ENCODE measurements at places on chromosomes 5 and 9.

GRCh38 chr5:149429839-149430721 lies 51.0 kb upstream of the IL17B start:
- no peak for DNase-seq

DNA sequence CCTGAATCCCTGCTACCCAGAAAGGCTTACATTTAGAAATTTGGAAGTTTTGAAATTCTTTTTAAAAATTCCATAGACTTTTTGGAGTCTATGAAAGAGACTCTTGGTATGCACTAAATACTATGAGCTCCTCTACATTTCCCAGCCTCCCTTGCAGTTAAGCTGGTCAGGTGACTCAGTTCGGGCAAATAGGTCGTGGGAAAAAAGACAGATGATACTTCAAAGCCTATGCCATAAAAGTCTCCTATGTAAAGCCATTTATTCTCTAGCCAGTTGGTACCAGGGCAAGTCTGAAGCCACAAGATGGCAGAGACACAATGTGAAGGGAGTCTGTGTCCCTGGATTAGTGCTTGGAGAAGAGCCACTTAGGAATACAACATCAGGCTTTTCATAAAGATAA lies 101.8 kb downstream of the BOD1 start:
- no peak for DNase-seq

- DNase-seq = no peak
Measured at GRCh38 chr5:69312459-69313160, 20.0 kb downstream of the CCDC125 start.

DNA sequence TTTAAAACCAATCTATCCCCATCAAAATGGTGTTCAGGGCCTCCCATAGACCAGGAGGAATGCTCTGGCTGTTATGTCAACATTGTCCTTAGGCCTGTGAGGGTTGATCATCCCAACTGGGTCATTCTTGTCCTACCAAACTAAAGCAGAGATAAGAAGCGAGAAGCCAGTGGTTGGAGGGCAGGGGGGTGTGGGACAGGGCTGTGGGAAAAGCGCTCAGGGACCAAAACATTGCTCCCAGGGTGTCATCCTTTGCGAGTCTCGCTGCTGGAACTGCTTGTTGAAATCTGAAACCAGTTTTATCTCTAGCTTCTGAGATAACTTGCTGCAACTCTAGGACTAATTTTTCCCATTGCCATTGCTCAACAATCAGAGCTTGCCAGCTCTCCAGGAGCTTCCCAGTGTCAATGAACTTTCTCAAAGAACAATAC lies 48.1 kb downstream of the SPATA31C2 start:
- no peak for DNase-seq

GRCh38 chr5:180373454-180373853 lies 20.3 kb upstream of the GFPT2 start:
- DNase-seq = no peak

- no peak for DNase-seq
Measured at GRCh38 chr5:132295505-132296411, 1.6 kb downstream of the SLC22A4 start.

GRCh38 chr5:149632311-149633251 lies 51.3 kb downstream of the ARHGEF37 start:
- no peak for DNase-seq

DNA sequence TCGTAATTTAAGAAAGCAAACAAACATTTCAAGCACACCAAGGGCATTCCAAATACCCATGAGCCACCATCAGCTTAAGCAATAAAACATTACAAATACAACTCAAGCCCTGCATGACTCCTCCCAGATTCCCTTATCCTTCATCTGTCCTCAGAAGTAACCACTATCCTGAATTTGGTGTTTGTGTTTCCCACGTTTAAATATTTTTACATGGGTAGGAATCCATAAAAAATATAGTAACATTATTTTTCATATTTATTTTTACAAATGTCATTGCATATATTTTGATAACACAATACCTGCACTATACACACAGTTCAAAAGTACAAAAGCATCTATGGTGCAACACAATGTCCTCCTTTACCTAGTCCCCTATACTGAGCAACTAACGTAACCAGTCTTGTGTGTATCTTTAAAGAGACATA lies 6.4 kb downstream of the PRKAA1 start:
- DNase-seq = no peak

GRCh38 chr5:80160242-80160641 lies 95.6 kb downstream of the SERINC5 start:
- no peak for DNase-seq

GRCh38 chr9:72873456-72873855 lies 79.4 kb downstream of the ALDH1A1 start:
- DNase-seq = no peak

GRCh38 chr9:124415852-124416484 lies 726 bp upstream of the PSMB7 start:
- no peak for DNase-seq

- DNase-seq = no peak
Measured at GRCh38 chr5:150851039-150851438, 4.7 kb downstream of the IRGM start.

GRCh38 chr9:32554107-32554506 lies 1.7 kb upstream of the TOPORS start:
- DNase-seq = no peak

GRCh38 chr9:127149463-127150390 lies 27.3 kb upstream of the ANGPTL2 start:
- DNase-seq = no peak

DNA sequence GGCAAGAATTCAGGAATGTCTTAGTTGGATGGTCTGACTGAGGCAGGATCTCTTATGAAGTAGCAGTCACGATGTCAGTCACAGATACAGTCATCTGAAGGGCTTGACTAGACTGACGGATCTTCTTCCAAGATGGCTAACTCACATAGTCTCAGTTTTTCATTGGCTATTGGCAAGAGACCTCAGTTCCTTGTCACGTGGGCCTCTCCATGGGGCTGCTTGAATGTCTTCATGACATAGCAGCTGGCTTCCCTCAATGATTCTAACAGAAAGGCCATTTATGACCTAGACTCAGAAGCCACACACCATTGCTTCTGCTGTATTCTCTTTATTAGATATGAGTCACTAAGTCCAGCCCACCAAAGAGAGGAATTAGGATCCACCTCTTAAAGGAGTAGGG lies 4.7 kb downstream of the APC start:
- DNase-seq = peak; percentile 9

GRCh38 chr5:139690064-139690802 lies 42.1 kb downstream of the CXXC5 start:
- DNase-seq = no peak

- no peak for DNase-seq
Measured at GRCh38 chr5:100827481-100827889, 75.6 kb downstream of the ST8SIA4 start.

- peak; percentile 68 for DNase-seq
Measured at GRCh38 chr5:157915638-157916037, 56.7 kb upstream of the CLINT1 start.

DNA sequence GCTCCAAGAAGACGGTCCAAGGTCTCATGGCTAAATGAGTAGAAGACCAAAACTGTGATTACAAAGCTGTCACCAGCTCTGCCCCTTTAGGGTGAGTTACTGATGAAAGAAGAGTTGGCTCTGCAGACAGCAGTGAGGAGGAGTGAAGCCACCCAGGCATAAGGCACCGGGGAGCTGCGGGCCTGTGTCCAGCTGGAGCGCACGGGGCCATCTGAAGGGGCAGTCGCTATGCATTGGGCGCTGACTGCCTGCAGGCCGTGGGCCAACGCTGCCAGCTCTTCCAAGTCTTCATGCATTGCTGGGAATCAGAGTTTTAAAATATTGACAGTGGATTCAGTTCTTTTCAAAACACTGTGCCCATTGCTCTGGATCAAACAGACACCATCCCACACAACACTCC lies 70.3 kb downstream of the DAPK1 start:
- DNase-seq = no peak

DNA sequence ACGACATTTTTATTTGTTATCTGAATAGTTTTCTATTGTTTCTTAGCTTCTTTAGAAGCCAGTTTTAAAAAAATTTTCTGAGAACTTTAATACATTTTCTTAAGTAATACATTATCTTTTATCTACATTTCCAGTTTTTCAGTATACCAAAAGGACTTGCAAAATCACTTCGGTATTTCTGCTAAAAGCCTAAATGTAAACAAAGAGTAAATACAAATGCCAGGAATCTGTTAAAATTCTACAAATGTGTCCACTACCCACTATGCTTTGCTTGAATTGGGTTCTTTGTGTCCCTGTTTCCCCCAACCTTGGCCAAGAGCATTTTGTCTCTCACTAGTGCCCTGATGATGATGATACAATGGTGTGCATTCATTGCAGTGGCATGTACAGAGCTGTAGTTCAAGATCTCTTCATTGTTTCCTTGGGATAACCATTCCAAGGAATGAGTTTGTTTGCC lies 611.2 kb downstream of the NR2F1-AS1 start:
- peak; percentile 70 for DNase-seq

- DNase-seq = peak; percentile 70
Measured at GRCh38 chr9:123349691-123350480, 6.1 kb upstream of the CRB2 start.
